ENCODE measurements at places on chromosomes 7 and 10. TPM values are rescaled to one million over a fixed set of nuclear protein-coding genes. Genes with fewer than 3 reads are reported as not detected.

The AQP1 gene
- total RNA-seq = 92.1 TPM

The HTRA1 gene
- 99.5 TPM for total RNA-seq

The SNCG gene
- 27.1 TPM for total RNA-seq

The CFAP70 gene
- 5.7 TPM for total RNA-seq

The SPDYE9 gene
- not detected for total RNA-seq

The C10orf53 gene
- not detected for total RNA-seq

The GAD2 gene
- total RNA-seq = not detected

- no peak for DNase-seq
These were observed 41.4 kb upstream of the ANTXRL start for GRCh38 chr10:46245381-46245900.

DNA sequence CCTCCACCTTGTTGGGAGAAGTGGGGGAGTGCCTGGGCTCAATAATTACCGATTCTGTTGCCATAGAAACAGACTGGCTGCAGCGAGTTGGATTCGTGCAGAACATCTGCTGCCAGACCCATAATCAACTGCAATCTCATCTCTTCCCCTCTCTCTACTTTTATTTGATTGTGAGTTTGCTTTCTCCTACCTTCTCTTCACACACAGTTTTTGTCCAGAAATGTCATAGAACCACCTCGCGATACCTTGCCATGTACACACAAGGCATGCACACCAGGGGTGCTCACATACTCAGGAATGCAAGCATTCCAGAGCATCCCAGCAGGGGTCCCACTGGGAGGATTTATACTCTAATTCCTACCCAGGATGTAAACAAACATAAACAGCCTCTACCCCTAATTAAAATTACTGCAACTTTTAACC lies 262.2 kb upstream of the AOAH start:
- no peak for DNase-seq

DNA sequence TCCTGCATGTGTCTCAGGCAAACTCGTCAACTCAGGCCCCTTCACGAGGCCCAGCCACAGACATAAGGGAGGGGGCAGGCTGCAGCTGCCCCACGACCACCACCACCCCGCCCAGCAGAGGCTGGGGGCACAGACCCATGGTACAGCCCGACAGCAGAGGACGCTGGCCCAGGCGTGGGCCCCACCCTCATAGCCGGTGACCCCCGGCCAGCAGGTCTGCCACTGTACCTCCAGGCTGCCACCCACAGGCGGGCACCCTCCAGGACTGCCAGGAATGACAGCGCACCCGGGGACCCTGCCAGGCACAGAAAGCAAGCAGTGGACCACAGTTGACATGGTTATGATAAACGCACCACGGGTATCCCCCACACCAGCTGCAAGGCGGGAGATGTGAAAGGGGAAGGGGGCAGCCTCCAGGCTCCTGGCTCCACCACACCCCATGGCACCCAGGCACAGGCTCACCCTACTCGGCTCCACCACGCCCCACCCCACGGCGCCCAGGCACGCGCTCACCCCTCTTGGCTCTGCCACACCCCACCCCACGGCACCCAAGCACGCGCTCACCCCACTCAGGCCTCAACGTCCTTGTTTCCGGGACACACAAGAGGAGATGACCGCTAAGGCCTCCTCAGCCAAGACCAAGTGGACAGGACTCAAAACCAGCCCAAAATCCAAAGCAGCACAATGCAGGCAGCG lies 135.9 kb downstream of the MAD1L1 start:
- no peak for DNase-seq

DNA sequence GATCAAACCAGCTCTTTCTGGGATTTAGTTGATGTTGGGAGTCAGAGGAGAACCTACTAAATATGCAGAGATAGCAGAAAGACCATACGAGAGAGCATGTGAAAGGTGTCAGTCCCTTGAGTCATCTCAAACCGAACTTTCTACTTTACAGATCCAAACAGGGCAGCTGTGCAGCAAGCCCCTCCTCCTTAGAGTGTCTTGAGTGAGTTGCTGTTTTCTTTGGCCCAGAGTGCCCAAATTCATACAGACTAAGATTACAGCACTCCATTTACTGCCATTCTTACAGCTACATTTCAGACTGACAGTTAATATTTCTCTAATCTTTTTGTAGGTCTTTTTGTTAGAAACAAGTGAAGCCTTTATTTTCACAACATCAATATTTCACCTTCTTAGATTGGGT lies 53.4 kb downstream of the NRCAM start:
- no peak for DNase-seq

DNA sequence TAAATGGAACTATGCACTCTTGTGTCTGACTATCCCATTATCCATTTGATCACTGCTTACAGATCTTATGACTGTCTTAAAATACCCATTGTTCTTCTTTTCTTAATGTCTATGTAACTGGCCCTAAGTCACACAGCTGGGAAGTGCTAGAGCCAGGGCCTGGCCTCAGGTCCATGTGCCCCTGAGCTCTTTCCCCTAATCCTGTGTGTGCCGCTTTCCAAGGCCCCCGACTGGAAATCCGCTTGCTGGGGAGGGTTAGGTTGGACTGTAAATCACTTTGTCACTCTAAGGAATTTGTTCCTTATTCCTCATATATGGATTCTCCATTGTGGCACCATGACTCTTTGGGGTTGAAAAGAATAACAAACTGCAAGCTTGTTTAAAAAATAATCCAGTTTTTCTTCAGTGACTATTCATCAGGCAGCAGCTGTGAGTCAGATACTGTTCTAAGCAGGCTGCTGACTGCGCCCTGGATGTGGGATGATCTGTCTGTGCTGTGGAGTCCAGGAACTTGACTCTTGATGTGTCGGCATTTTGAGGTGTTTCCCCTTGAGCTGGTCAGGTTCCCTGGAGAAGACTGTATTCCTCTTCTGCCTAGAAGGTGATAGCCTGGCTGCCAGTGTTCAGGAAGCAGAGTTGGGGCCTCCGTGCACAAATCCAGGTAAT lies 236.3 kb downstream of the SDK1 start:
- no peak for DNase-seq

- DNase-seq = no peak
These were observed 51.1 kb downstream of the ARMC3 start for GRCh38 chr10:22978918-22979317.

- DNase-seq = no peak
These were observed 4.4 kb upstream of the LZTS2 start for GRCh38 chr10:100995181-100995580.

DNA sequence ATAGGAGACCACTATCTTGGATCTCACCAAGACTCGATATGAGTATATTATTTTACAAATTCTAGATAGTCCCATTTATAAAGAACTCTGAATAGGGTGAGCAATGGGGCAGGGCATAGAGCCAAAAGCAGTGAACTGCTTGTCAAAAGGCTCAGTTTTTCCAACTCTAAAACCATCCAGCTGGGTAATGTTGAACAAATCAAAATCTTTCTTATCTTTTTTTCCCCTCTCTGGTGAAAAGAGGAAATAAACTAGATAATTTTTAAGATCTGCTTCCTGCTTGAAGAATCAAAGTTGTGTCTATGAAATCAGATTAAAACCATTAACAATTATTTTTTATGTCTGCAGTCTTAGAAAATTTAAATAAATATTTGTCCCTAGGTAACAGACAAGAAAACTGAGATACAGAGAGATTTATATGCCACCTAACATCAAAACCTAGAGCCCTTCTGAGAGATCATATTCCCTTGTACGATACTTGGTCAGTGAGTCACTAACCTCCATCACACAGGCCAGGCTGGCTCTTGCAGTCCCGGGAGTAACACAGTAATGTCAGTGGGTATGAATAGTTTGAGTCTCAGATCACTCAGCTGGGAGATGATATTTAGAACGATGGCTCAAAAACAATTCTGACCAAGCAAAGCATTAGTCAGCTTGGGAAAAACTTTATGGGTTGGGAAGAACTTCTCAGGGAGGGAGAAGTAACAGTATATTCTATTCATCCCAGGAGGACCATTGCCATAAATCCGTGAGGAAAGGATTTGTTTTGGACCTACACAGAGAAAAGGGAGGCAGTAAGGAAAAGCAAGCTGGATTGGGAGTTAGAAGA lies 178.8 kb downstream of the REEP3 start:
- no peak for DNase-seq

DNA sequence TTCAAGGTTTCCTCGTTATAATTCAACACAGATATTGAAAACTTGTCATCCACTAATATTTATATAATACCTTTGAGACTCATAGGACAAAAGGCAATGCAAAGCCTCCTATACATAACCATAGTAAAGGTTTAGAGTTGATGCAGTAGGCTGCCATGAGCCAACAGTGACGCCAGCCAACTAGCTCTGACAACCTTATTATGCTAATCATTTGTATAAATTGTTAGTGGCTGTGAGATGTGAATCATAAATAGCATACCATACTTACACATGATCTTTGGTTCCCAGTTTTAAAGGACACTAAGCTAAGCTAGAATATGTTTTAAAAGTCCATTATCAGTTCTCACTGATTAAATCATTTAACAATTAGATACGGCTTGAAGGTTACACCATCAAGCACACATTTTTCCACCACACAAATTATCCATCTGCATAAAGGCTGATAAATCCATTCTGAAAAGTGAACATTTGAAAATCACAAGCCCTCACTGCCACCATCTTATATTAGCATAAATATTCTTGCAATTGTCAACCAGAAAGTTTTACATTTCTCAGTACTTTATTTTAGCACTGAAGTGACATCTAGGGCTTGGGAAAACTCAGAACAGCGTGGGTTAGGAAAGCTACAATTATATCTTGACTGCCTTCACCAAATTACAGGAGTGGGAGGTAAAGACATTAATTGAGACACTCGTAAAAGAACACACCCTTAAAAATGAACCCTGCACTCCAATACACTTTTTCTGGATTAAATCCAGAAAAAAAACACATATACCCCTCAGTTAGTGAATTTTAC lies 30.7 kb downstream of the COA1 start:
- DNase-seq = no peak

DNA sequence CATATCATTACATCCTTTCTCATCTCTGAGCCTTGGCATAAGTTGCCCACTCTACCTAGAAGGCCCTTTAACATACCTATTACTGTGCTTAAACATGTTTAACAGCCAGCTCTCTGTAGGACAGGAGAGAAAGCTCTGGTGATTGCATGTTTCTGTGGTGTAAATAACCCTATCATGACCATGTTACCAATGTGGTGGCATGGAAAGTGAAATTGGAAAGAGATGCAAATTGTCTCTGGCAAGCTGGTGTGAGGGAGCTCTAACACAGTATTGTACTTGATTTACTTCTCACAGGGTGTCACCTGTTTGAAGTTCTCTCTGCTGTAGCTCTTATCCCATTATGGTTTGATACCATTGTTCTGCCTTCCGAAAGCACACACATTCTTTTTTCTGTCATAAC lies 231.8 kb upstream of the DKK1 start:
- no peak for DNase-seq

GRCh38 chr7:123131961-123132360 lies 67.8 kb downstream of the SLC13A1 start:
- DNase-seq = no peak

DNA sequence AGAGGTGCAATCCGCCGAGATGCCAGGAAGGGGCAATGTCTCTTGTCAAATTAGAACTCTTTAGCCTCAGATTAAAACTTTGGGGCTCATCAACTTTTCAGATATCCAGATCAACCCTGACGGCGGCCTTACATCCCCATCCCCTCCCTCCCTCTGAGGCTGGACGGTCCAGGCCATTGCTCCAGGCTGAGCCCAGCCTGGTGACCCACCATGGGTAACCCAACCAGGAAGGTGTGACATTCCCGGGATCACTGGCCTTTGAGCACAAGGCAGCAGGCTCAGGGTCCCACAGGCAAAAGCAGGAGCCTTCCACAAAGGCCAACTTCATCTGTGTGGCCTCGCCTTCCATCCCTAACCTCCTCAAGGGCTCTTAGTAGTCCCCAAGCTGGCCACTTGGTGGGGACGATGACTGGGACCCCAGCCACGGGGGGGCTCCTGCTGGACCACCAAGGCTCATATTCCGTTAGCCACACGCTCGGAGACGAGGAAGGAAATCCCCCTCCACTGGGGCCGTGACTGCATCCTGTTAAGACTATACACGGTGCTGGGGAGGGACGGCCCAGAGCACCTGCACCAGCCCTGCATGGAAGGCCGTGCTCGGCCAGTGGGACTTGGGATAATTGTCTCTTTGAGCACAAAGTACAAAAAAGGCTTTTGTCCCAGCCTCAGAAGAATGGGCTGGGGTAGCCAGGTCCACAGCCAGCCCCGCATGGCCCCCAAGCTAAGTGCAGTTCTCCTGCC lies 62.8 kb downstream of the ZRANB1 start:
- peak; percentile 49 for DNase-seq

DNA sequence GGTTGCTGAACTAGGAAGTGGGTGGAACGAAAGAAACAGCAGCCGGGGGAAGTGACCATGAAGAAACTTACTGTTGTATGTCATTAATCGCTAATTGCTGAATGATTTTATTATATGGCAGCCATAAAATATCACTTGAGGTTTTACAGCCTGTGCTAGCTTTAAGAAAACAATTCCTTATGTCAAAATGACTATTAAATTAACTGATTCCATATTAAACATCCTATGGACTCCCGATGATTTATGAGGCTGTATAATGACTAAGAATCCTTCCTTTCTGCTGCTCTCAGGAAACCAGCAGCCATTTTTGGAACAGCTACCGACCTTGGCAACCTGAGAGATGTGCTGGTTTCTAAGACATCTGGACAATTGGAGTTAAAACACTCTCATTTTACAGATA lies 421.9 kb downstream of the SORCS3 start:
- DNase-seq = no peak

DNA sequence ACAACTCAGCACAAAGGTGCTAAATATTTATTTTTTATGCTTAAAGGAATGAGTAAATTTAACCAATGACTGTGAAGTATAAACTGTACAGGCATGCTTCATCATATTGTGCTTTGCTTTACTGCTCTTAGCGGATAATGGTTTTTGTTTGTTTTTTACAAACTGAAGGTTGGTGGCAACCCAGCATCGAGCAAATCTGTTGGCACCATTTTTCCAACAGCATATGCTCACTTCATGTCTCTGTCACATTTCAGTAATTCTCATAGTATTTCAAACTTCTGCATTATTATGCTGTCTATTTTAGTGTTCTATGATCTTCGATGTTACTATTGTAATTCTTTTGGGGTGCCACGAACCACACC lies 22.8 kb downstream of the BRAF start:
- no peak for DNase-seq

DNA sequence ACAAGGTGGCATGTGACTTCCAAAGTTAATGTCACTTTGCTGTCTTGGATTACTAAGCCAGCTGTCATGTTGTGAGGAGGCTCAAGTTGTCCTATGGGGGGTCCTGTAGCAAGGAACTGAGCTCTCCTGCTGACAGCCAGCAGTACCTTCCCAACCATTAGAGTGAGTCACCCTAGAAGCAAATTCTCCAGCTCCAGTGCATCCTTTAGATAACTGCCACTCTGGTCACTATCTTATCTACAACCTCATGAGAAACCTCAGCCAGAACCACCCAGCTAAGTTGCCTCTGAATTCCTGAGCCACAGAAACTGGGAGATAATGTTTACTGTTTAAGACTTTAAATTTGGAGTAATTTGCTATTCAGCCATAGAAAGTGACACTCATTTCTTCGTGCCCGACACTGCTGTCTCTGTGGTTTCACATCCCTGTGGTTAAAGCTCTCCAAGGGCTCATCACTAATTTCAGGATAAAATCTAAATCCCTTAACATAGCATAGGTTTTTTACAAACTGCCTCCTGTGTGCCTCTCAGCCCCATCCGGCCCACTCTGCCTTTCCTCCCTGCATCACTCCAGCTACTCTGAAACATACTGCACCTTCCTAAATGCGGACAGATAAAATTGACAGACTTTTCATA lies 83.5 kb downstream of the PRR15 start:
- DNase-seq = no peak

- DNase-seq = no peak
These were observed 149.5 kb upstream of the SMIM30 start for GRCh38 chr7:113267885-113268284.

Measured in suprapubic skin (tissue), 4 donors.